Activated CD8-positive, alpha-beta memory T cell treated with anti-CD3 and anti-CD28 coated beads, Interleukin-2, amount 10 ng/mL, durations not matched to agents 7 days and 5 days (primary cell): ENCODE measurements at places on chromosomes 13 and 19.
A peak's percentile ranks its signal among the peaks of the same experiment; 100 is the strongest.

DNA sequence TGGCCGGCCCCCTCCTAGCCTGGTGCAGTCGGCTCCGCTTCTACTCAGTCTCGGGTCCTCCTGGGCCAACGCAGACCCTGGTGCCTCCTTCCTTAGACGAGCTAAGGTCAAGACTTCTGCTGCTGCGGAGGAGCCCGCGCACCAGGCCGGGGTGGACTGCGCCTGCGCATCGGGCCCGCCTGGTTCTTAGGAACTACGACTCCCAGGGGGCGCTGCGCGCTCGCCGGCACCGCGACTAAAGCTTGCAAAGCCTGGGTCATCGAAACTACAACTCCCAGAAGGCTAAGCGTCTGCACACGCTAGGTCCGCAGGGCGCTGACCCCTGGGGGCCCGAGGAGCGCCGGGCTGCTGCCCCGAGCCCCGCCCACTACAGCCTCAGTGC, at the start of gene ZNF835:
Gene ZNF835, minus strand, starts transcription at position 145 of the 382 bp plus-strand sequence. CDS start 6,559 bp downstream, outside the sequence.
- DNase-seq = peak; percentile 84
- H3K27ac ChIP-seq = peak within 1 kb of the TSS; percentile 69
- H3K4me3 ChIP-seq = peak within 1 kb of the TSS; percentile 79
- H3K36me3 ChIP-seq = peaks cover 12% of the 10 kb centered on the region
- no peaks in the 10 kb centered on the region for H3K27me3 ChIP-seq
- peaks cover 11% of the 10 kb centered on the region for H3K4me1 ChIP-seq

- H3K36me3 ChIP-seq = no peaks in the 10 kb centered on the region
- no peak overlapping the region for H3K4me3 ChIP-seq
- no peak for DNase-seq
- no peak overlapping the region for H3K27ac ChIP-seq
These were observed 9.6 kb downstream of the ZSCAN5C start for GRCh38 chr19:56211718-56212117.

- H3K27me3 ChIP-seq = peaks cover 62% of the 10 kb centered on the region
- H3K36me3 ChIP-seq = no peaks in the 10 kb centered on the region
- DNase-seq = no peak
- peak overlapping the region; percentile 44 for H3K4me3 ChIP-seq
- H3K27ac ChIP-seq = no peak overlapping the region
These were observed 44.7 kb downstream of the EFNB2 start for GRCh38 chr13:106490569-106491321.

DNA sequence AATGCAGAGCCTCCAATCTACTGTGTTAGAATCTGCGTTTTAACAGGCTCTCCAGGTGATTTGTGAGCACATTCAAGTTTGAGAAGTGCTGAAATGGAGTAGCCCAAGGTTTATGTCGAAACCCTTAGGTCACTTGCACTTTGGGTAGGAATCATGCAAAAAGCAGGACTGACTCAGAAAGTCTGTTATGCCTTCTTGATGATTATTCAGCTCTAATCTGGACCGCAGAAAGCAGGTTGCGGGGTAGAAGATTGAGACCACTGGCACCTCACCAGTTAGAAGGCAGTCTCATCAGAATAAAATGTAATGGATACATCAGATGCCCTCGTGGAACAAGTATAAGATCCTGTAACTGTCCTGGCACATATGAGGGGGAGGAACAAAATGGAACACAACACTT, 326.3 kb downstream of the DCLK1 start:
- no peaks in the 10 kb centered on the region for H3K4me1 ChIP-seq
- no peak overlapping the region for H3K4me3 ChIP-seq
- H3K27ac ChIP-seq = no peak overlapping the region
- H3K36me3 ChIP-seq = no peaks in the 10 kb centered on the region
- no peak for DNase-seq

DNA sequence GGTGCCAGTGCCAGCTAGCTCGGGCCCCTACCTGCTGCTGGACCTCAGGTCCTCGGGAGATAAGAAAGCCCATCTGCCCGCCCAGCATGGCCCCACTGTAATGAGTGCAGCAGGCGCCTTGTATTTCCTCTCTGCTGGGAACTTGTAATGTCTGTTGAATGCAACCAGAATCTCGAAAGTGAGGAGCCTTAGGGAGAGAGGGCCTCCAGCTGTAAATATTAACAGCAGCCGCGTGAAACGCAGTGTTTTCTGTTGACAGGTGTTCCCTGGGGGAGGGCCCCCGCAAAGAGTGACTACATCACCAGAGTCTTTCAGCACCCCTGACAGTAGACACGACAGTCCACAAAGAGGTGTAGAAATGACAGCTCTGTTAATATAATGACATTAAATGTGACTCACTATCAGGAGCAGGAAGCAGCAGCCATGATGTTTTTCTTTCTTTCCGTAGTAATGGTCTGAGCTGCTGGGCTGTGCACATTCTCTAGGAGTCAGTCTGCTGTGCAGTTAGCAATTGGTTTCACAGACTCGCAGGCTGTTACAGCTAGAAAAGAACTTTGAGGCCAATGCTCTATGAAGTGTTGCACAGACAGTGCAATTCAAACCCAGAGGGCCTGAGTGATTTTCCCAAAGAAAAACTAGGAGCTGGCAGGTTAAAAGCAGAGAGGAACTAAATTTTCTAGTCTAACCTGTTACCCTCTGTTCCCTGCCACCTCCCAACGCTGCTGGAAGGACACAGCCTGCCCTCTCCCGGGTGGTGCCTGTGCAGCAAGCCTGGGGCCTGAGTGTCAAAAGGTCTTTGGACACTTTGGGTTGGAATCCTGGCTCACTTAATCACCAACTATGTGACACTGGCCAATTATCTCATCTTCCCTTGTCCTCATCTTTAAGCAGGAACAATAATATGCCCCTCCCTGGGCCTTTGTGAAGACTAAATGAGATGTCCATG, 58.6 kb upstream of the WASF3 start:
- H3K27me3 ChIP-seq = peaks cover 16% of the 10 kb centered on the region
- H3K4me1 ChIP-seq = peaks cover 3% of the 10 kb centered on the region
- H3K36me3 ChIP-seq = no peaks in the 10 kb centered on the region
- no peak for DNase-seq

- H3K4me1 ChIP-seq = peaks cover 76% of the 10 kb centered on the region
- H3K27ac ChIP-seq = peak overlapping the region; percentile 80
- H3K27me3 ChIP-seq = no peaks in the 10 kb centered on the region
- no peak overlapping the region for H3K4me3 ChIP-seq
- peaks cover 31% of the 10 kb centered on the region for H3K36me3 ChIP-seq
These were observed 19.6 kb downstream of the GPR183 start for GRCh38 chr13:99287551-99287950.

DNA sequence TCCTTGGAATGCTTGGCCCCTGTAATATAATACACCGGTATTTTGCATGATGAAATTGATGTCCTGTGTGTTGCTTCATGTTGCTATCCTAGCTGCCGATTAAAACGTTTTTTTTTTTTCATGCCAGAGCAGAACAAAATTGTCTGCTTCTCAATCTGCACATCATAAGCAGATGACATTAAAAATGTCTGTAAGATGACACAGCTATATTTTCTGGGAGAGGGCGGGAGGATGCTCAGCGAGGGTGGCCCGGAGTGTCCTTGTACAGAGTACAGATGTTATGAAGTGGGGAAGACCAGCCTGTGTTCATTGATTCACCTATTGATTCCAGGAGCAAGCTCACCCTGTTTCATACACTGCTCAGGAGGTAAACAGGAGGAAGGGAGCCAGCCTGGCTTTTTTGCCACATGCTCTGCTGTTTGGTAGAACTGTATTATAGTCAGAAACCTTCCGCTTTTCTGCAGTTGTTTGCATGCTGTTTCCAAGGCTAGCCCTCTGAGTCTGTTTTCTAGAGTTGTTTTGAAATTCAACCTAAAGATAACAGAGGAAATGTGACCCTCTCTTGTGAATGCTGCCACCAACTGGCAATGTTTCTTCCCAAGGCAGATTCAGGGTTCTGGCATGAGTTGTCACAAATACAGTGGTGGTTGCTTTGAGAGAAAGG, 4.7 kb upstream of the IRS2 start:
- peaks cover 35% of the 10 kb centered on the region for H3K27me3 ChIP-seq
- H3K27ac ChIP-seq = no peak overlapping the region
- H3K4me1 ChIP-seq = peaks cover 20% of the 10 kb centered on the region
- no peak overlapping the region for H3K4me3 ChIP-seq
- no peak for DNase-seq

GRCh38 chr13:20995245-20995838, 66.0 kb downstream of the LATS2 start:
- no peak for DNase-seq
- peaks cover 2% of the 10 kb centered on the region for H3K27me3 ChIP-seq
- no peaks in the 10 kb centered on the region for H3K4me1 ChIP-seq
- no peaks in the 10 kb centered on the region for H3K36me3 ChIP-seq
- H3K4me3 ChIP-seq = no peak overlapping the region

DNA sequence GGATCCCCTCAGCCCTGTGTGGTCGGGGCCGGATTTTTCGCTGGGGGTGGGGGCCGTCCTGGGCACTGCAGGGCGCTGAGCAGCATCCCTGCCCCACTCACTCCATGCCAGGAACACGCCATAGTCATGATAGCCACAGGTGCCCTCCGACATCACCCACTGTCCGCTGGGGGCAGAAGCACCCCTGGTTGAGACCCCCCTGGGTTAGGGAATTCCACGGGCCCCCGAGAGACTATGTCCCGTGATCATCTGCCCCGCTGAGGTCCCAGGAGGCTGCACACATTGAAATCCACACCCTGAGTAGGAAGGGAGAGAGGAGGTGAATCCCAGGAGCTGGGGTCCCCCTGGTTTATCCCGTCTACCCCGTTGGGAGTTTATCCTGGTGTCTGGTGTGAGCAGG, 16.2 kb downstream of the NCLN start:
- no peak for DNase-seq
- no peak overlapping the region for H3K4me3 ChIP-seq
- H3K27ac ChIP-seq = no peak overlapping the region
- peaks cover 3% of the 10 kb centered on the region for H3K36me3 ChIP-seq
- no peaks in the 10 kb centered on the region for H3K4me1 ChIP-seq

GRCh38 chr13:43877766-43878165, 1.8 kb downstream of the CCDC122 start:
- H3K36me3 ChIP-seq = peaks cover 3% of the 10 kb centered on the region
- H3K4me3 ChIP-seq = no peak overlapping the region
- no peak overlapping the region for H3K27ac ChIP-seq

GRCh38 chr13:44976949-44977583, 12.2 kb downstream of the NUFIP1 start:
- no peak overlapping the region for H3K27ac ChIP-seq
- peaks cover 15% of the 10 kb centered on the region for H3K36me3 ChIP-seq
- DNase-seq = no peak

DNA sequence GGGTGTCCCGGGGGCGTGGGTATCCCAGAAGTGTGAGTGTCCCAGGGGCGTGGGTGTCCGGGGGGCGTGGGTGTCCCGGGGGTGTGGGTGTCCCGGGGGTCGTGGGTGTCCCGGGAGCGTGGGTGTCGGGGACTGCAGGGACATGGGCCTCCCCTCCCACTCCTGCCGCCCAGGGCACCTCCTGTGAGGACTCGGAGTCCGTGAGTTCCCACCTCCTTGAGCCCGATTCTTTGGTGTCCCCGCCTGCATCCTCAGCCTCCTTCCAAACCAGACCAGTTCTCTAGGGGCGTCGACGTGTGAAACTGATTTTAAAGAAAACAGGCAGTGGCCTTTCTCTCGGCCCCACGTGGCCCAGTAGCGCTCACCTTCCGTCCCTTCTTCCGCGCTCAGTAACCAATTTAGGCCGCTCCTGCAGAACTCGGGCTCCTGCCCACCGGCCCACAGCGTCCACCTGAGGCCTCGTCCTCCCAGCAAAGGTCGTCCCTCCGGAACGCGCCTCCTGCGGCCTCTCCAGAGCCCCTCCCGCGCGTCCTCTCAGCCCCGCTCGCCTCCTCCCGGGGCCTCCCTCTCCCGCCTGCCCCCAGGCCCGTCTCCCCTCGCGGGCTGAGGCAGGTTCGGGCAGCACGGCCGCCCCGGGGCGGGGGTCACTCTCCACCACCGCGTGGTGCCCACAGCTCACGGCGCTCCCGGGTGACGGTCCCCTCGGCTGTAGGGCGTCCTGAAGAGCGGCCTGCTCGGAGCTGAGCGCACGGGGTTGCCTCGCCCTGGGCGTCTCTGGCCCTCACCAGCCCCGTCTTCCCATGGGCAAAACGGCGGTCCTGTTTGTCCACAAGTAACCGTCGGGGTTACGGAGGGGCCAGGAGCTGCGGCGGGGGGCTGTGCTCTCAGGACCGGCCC, 3.8 kb downstream of the F7 start:
- no peak overlapping the region for H3K27ac ChIP-seq
- no peaks in the 10 kb centered on the region for H3K4me1 ChIP-seq
- DNase-seq = no peak
- H3K27me3 ChIP-seq = peaks cover 7% of the 10 kb centered on the region
- no peak overlapping the region for H3K4me3 ChIP-seq
- peaks cover 3% of the 10 kb centered on the region for H3K36me3 ChIP-seq

DNA sequence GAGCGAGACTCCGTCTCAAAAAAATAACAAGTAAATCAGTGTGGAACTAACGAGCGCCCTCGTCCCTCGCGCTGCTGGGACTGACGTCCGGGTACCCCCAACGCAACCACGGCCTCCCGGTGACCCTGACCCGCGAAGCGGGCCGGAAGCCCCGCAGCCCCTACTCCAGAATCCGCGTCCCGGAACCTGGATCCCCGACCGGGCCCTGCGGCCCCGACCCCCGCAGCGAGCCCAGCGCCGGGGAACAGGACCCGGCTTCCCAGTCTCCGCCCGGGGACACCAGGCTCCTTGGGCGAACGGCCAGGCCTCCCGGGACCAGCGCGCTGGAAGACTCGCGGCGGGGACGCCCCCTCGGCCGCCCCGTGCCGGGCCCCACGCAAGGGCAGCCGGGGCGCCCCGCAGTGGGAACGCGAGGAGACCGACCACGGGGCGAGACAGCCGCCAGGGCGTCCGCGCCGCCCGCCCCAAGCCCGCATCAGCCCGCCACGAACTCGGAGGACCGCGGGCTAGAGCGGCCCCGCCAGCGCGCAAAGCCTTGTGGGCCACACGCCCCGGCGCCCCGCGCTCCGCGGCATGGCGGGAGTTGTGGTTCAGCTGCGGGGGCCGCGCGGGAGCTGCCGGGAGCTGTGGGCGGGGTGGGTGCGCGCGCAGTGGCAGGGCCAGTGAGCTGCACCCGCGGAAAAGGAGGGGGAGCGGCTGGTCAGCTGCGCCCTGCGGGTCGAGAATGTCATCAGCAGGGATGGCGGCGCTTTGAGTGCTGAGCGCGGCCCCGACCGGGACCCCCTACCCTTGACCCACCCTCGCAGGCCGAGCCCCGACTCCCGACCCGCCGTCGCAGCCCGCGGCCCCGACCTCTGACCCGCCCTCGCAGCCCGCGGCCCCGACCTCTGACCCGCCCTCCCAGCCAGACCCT, 7.5 kb upstream of the MADCAM1 start:
- peaks cover 13% of the 10 kb centered on the region for H3K27me3 ChIP-seq
- peaks cover 10% of the 10 kb centered on the region for H3K4me1 ChIP-seq
- peak; percentile 93 for DNase-seq
- H3K27ac ChIP-seq = peak overlapping the region; percentile 82
- peaks cover 2% of the 10 kb centered on the region for H3K36me3 ChIP-seq
